NCI-H2107 (cell line): ENCODE measurements at places on chromosomes 6 and 20.

- no peak for DNase-seq
Measured at GRCh38 chr6:79127660-79128059, 49.6 kb upstream of the PHIP start.

DNA sequence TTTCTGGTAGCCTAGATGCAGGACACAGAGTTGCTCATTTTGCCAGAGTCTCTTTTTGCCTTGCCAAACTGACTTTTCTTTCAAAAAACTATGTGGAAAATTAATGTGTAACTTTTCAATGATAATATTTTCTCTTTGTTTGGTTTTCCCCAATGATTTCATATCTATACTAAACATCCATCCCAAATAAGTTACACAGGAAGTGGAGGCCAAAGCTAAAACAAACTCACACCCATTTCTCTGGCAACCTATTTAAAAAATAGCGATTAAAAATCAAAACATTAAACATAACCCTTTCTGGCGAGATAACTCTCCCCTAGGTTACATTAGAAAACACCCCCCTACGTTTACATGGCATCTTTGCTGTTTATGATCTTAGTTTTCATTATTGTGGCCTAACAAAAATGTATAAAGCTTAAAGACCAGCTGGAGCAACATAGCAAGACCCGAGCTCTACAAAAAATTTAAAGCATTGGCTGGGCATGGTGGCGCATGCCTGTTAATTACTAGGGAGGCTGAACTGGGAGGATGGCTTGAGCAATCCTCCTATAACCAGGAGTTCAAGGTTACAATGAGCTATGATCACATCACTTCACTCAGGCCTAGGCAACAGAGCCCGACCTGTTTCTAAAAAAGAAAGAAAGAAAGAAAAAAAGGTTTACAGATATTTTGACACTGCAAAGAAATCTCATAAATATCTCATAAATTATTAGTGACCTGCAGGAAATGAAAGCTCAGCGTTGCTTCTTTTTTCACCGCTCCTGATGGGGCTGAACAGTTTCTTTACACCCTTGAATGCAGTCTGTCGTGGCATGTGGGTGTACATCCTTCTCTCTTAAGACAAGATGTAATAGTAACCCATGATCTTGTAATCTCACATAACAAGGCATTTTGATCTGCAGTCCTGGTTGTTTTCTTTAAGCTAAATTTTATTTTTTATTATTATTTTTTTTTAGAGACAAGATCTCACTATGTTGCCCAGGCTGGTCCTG, 32.8 kb upstream of the CEP85L start:
- no peak for DNase-seq

DNA sequence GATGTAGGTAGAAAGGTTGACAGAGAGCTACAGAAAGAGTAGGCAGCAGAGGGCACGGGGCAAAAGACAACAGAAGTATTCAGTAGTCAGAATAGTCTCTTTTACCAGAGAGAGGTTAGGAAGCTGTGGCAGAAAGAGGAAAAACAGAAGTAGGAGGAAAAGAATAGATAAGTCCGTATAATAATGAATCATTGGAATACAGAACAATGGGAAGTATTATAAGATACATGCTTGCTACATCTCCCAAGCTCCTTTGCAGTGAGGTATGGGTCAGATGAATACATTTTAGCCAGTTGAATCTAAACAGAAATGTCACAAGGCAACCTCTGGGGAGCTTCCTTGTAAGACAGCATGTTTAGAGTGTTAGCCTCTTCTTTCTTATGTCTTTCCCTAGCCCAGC, 570.5 kb upstream of the CITED2 start:
- DNase-seq = no peak

GRCh38 chr20:1622450-1622849, 2.6 kb upstream of the SIRPB1 start:
- no peak for DNase-seq

DNA sequence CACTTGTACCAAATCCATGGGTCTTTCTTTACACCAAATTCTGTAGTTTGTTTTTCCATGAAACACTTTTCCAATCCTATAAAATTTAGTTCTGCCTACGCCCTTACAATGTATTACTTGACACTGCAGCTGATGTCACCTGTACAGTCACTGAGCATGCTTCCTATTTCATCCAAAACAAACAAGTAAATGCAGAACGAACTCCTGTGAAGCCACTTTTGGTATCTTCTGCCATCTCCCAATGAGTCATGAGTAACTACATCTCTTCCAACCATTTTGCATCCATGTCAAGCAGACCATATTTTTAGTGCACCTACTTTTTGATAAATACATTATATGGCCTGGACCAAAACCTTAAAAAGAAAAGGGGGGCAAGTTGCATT, 42.4 kb downstream of the HDDC2 start:
- no peak for DNase-seq

GRCh38 chr6:140043357-140043756, 668.9 kb upstream of the CITED2 start:
- DNase-seq = no peak

- DNase-seq = no peak
Measured at GRCh38 chr6:56528412-56528841, 114.3 kb downstream of the DST start.

GRCh38 chr6:38413102-38413800, 226.5 kb downstream of the BTBD9 start:
- no peak for DNase-seq
